NCI-H1694 (cell line): ENCODE measurements at places on chromosomes 5 and 9.

DNA sequence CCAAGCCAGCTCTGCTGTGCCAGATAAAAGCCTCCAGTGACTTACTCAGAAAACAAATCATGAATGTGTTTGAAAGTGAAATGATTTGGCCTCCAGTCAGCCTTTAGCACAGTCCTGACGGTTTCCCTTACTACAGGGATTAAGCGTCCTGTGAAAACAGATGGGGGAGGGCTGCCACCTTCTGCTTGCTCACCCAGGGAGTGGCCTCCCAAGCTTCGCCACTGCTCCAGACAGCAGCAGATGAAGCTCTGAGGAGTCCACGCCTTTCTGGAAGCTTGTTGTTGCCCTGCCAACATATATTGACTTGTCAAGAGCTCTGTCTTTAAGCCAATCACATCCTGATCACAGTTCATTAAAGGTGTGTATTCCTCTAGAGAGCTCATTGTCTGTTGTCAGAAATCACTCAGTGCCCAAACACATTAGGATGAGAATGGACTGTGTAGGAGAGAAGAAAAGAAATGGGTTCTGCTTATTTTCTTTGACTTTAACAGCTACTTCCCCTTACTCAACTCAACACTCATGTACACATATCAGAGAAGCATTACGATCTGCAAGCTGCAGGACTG is 4.9 kb upstream of the FYB1 start:
- no peak for DNase-seq

DNA sequence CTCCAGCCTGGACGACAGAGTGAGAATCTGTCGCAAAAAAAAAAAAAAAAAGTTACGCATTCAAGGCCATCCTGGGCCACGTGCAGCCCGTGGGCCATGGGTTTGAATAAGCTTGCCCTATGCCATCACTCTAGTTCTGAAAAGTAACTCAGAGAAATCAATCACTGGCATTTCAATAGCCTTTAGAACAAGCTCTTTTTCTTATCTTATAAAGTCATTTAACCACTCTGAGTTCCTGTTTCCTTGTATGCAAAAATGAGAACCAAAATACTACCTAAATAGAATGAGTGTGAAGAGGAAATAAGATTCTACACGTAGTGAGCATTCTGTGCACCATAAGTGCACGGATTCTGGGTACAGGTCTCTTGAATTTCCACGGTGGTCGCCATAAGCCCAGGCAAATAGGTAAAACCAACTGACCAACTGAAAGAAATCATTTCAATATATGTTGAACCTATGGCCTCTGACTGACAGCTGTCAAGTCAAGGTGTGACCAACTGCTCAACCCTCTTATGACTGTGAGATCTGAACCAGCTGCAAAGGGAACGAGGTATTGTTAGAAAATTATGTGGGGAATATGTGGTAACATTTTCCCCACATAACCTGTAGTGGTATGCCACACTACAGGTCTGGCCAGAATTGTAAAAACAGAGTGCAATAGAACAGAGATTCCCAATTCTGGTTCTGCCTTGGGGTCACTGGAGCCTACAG is 143.9 kb upstream of the LHFPL2 start:
- no peak for DNase-seq

DNA sequence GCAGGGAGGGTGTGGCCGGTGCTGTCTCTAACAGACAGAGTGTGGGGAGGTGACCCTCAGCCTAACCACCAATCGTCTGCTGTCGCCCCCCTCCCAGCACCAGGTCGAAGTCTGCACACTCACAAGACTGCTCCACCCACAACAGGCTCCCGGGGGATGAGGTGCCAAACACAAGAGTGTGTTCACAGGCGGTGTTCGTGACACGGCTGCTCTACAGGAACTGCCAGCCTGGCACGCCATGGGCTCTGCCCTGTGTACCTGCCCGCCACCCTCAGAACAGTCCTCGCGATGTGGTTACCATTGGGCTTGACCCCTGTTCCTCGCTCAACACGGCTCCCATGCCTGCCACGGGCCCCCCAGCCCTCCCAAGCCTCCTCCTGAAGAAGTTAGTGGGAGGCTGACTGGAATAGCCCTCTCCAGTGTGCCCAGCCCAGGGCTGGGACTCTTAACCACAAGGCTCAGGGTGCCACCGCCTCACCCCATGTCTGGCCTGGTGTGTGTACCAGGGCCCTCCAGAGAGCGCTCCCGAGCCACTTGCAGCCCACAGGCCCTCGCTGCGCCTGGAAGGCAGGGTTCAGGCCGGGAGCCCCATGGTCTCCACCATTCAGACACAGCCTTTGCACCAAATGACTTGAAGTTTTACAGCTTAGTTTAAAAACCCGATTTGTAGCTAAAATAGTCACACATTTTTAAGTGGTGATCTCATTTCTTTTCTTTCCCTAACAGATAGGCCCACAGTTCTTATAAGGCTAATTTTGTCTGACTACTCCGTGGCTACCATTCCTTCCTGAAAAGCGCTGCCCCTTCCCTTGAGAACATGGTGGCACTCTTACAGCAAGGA is 102.5 kb downstream of the CAMSAP1 start:
- DNase-seq = no peak

DNA sequence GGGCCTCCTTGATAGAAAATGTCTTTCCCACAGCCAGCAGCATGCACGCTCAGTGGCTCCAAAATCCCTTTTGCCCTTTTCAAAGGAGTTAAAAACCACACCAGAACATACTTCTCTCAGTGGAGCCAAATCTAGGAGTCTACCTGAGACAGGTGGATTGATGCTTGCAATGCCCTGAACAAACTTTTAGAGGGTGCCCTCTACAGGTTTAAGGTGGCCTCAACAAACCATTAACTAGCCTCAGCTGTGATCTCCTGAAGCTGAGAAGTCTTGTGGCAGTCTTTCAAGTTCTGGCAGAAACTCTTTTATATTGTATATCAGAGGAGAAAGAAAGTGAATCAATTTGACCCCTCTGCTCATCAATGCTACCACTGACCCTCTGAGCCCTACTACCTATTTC is 125.4 kb downstream of the MED27 start:
- no peak for DNase-seq
